ENCODE measurements at places on chromosomes 2 and 18.

- H3K36me3 ChIP-seq = no peaks in the 10 kb centered on the region
- DNase-seq = peak; percentile 18
- H3K27me3 ChIP-seq = peaks cover 18% of the 10 kb centered on the region
- peaks cover 6% of the 10 kb centered on the region for H3K4me1 ChIP-seq
- H3K27ac ChIP-seq = no peak overlapping the region
These were observed 75.1 kb downstream of the CTAGE1 start for GRCh38 chr18:22342625-22343024.

DNA sequence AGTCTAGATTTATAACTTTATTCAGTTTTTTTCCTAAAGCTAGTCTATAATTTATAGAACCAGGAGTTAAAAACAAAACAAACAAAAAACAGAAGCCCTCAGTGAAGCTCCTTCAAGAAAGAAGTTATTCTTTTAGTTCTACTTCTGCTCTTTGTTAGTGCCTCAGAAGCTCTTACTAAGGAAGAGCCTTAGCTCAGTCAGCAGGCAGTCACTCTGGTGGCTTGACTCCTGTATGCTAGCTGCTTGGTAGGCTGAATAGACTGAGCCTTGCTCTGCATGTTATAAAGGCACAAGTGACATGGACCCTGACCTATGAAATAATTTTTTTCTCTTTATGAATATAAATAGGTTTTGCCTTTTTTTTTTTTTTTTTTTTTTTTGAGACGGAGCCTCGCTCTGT, 24.8 kb downstream of the NCOA1 start:
- no peak overlapping the region for H3K27ac ChIP-seq
- H3K4me1 ChIP-seq = peaks cover 58% of the 10 kb centered on the region
- DNase-seq = no peak
- H3K4me3 ChIP-seq = no peak overlapping the region

- no peak for DNase-seq
- peaks cover 59% of the 10 kb centered on the region for H3K36me3 ChIP-seq
- H3K4me3 ChIP-seq = no peak overlapping the region
- no peaks in the 10 kb centered on the region for H3K27me3 ChIP-seq
These were observed 11.5 kb downstream of the VPS4B start for GRCh38 chr18:63410792-63411191.

DNA sequence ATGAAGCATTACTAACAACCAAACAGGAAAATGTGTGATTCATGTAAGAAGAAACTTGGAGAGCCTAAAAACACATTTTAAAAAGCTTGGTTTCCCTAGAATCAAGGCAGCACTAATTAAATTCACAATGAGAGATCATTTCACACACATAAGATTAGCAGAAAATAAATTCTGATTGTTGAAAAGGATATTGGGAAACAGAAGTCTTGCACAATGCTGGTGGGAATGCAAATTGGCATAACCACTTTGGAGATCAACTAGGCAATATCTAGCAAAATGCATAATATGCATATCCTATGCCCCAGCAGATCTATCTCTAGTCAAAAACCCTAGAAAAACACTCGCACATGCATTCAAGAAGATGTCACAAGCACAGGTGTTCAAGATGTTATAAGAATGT, 75.3 kb upstream of the SIX3 start:
- no peak overlapping the region for H3K4me3 ChIP-seq
- DNase-seq = no peak
- no peaks in the 10 kb centered on the region for H3K36me3 ChIP-seq
- peaks cover 26% of the 10 kb centered on the region for H3K27me3 ChIP-seq
- H3K4me1 ChIP-seq = no peaks in the 10 kb centered on the region

- H3K4me1 ChIP-seq = peaks cover 10% of the 10 kb centered on the region
- H3K27me3 ChIP-seq = peaks cover 10% of the 10 kb centered on the region
- no peak overlapping the region for H3K27ac ChIP-seq
- H3K4me3 ChIP-seq = no peak overlapping the region
- H3K36me3 ChIP-seq = no peaks in the 10 kb centered on the region
These were observed 221.1 kb downstream of the ANAPC1 start for GRCh38 chr2:111662771-111663470.

DNA sequence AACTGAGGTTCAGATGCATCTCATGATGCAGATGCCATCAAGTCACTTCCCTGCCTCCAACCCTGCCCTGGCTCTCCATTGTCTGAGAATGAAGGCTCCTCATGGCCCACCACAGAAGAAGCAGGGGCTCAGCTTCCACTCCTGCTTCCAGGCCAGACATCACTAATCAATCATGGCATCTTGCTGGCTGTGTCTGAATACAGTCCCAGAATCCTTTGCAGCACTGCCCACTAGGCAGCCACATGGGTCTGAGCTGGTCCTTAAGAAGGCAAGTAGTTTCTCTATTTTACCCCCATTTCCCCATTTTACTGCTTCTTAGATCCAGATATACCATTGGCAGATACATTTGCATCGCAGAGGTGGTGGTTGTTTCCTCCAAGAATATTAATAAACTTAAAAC, 7.3 kb downstream of the ASPRV1 start:
- no peaks in the 10 kb centered on the region for H3K27me3 ChIP-seq
- no peak overlapping the region for H3K4me3 ChIP-seq
- no peak for DNase-seq
- H3K4me1 ChIP-seq = no peaks in the 10 kb centered on the region

- H3K27me3 ChIP-seq = no peaks in the 10 kb centered on the region
- H3K4me1 ChIP-seq = no peaks in the 10 kb centered on the region
- no peak overlapping the region for H3K27ac ChIP-seq
- no peak overlapping the region for H3K4me3 ChIP-seq
- DNase-seq = peak; percentile 13
These were observed 19.2 kb upstream of the NMS start for GRCh38 chr2:100451092-100451491.

DNA sequence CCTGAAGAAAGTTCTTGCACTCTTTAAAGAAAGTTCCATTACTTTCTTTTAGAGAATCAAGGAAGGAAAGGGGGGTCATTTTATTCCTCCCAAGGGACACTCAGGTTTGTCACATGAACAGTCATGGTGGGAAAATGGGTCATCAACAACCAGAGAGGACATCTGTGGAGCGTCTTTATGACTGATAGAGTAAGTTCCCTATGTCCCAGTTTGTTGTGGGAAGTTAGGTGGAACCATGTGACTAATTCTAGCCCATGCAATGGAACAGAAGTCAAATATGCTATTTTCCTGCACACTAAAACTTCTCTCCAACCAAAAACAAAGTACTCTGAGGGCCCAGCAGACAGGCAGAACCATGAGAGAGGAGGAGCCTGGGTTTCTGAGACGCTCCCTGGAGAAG, 165.6 kb upstream of the SERTAD2 start:
- no peak for DNase-seq
- peaks cover 23% of the 10 kb centered on the region for H3K4me1 ChIP-seq
- H3K27ac ChIP-seq = peak overlapping the region; percentile 92
- no peaks in the 10 kb centered on the region for H3K27me3 ChIP-seq

DNA sequence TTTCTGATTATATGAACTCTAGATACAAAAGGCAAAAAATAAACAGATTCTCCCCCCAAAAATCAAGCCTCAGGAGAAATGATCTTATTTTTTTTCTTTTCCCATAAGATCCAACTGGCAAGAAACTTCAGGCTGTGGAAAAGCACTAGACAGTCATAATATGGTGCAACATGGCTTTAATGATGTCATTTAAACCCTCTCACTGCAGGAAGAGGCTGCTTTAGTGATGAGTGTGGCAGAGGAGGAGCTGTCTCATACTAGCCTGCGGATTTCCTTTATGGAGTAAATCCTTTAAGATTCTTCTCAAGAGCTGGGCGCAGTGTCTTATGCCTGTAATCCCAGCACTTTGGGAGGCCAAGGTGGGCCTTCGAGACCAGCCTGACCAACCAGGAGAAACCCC, 83.3 kb upstream of the CD28 start:
- no peak for DNase-seq
- H3K27me3 ChIP-seq = no peaks in the 10 kb centered on the region
- no peak overlapping the region for H3K4me3 ChIP-seq
- no peaks in the 10 kb centered on the region for H3K36me3 ChIP-seq
- no peak overlapping the region for H3K27ac ChIP-seq

- no peak overlapping the region for H3K27ac ChIP-seq
- H3K4me3 ChIP-seq = no peak overlapping the region
- peaks cover 91% of the 10 kb centered on the region for H3K4me1 ChIP-seq
- no peaks in the 10 kb centered on the region for H3K27me3 ChIP-seq
- no peaks in the 10 kb centered on the region for H3K36me3 ChIP-seq
These were observed 69.5 kb downstream of the INPP4A start for GRCh38 chr2:98514096-98514639.

DNA sequence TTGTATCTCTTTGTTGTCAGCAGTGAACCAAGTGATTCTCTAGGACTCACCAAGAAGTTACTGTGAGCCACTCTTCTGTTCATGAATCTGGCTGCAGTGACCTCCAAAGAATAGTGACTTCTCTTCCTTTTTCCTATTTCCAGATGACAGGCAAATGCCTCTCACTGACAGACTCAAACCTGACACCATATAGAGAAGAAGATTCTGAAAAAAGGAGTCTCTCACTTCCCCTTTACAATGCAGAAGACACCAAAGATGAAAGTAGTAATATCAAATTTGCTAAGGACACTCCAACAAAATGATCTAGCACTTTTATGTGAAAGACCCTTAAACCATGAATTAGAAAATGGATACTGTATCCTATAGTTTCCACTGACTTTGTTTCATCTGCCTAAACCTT, 44.4 kb upstream of the SETBP1 start:
- H3K27me3 ChIP-seq = peaks cover 6% of the 10 kb centered on the region
- DNase-seq = no peak

DNA sequence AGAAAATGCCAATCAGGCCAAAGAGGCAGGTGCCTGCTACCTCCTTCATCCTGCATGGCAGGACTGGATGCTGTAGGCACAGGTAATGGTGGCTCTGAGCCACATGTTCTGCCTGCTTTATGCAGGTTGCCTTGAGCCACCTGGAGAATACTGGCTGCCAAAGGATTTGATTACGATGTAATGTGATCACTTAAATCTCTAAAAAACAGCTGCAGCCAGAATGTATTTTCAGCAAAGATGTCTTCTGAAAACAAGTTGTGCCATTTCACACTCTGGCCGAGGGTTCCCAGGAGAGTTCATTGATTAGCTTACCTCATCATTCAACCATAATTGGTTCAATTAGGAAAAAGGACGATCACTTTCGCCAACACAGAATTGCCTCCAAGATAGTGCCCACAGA, 17.9 kb upstream of the MSGN1 start:
- no peak overlapping the region for H3K27ac ChIP-seq
- DNase-seq = no peak

DNA sequence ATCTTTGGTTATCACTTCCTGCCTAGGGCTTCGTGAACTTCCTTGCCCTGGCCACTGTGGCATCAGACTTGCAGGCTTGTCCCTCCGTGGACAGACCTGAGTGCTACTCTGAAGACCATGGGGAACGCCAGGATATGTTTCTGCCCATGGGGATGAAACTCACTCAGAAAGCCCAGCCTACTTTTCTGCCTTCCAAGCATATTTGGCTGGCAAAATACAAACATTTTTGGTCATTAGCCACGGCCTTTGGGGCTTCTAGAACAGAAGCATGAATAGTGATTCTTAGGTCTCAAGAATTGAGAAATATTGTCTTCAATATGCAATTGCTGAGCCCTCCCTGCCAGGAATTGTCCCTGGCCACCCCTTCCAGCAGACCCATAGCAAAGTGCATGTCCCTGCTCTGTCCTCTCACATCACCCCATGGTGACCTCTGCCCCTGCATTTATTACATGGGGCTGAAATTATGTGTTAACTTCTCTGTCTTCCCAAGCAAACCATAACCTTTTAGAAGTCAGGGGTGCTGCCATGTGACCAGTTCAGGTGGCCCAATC, 152.4 kb downstream of the OSR1 start:
- H3K4me1 ChIP-seq = no peaks in the 10 kb centered on the region
- no peak overlapping the region for H3K4me3 ChIP-seq
- no peak for DNase-seq
- H3K27ac ChIP-seq = no peak overlapping the region
- no peaks in the 10 kb centered on the region for H3K36me3 ChIP-seq

GRCh38 chr18:37962316-37962966, 396.8 kb upstream of the CELF4 start:
- H3K4me1 ChIP-seq = no peaks in the 10 kb centered on the region
- no peaks in the 10 kb centered on the region for H3K27me3 ChIP-seq
- H3K27ac ChIP-seq = no peak overlapping the region
- no peaks in the 10 kb centered on the region for H3K36me3 ChIP-seq
- no peak for DNase-seq

- H3K4me1 ChIP-seq = no peaks in the 10 kb centered on the region
- peaks cover 2% of the 10 kb centered on the region for H3K27me3 ChIP-seq
- H3K4me3 ChIP-seq = no peak overlapping the region
- no peaks in the 10 kb centered on the region for H3K36me3 ChIP-seq
- no peak overlapping the region for H3K27ac ChIP-seq
These were observed 250.1 kb upstream of the VRK2 start for GRCh38 chr2:57796527-57796926.

- no peak overlapping the region for H3K4me3 ChIP-seq
- no peak for DNase-seq
- H3K27me3 ChIP-seq = no peaks in the 10 kb centered on the region
- H3K36me3 ChIP-seq = no peaks in the 10 kb centered on the region
These were observed 123.5 kb upstream of the EPAS1 start for GRCh38 chr2:46173636-46174250.

DNA sequence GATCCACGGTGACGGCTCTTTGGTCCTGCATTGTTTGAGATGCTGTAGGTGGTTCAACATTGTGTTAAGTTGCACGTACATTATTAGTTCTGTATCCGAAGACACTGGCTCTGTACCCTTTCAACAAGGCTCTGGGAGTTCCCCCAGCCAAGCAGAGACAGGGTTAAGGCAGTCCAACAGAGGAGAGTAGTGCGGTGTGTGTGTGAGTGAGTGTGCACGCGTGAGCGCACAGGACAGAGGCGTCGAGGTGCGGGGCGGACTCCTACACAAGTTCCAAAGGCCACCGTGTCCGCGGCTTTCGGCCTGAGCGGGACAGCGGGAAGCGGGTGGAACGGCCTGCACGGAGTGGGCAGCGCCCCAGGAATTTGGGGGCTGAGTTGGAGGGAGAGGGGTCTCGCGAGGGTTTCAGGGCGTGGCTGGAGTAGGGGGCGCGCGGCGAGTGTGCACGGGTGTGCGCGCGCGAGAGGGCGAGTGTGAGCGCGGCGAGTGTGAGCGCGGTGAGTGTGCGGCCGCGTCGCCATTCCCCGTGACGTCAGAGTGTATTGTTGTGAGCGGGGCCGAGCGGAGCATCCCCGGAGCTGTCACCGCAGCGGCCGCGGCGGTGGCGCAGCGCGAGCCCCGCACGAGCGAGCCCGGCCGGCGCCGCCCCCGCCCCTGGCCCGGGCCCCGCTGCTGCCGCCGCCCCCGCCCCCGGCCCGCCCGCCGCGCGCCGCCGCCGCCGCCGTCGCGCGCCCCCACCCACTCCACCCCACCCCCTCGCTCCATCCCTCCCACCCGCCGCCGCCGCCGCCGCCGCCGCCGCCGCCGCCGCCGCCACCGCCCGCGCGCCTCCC, at the start of gene ASXL3:
Gene ASXL3, plus strand, starts transcription at position 535 of the 833 bp plus-strand sequence. CDS start 413 bp downstream, outside the sequence.
- H3K36me3 ChIP-seq = peaks cover 5% of the 10 kb centered on the region
- peak within 1 kb of the TSS; percentile 56 for H3K4me3 ChIP-seq
- peaks cover 5% of the 10 kb centered on the region for H3K4me1 ChIP-seq
- no peak within 1 kb of the TSS for H3K27ac ChIP-seq

- peaks cover 3% of the 10 kb centered on the region for H3K27me3 ChIP-seq
- DNase-seq = no peak
- H3K36me3 ChIP-seq = peaks cover 9% of the 10 kb centered on the region
- H3K27ac ChIP-seq = no peak overlapping the region
- H3K4me1 ChIP-seq = peaks cover 9% of the 10 kb centered on the region
- H3K4me3 ChIP-seq = no peak overlapping the region
These were observed 12.9 kb downstream of the NPAS2 start for GRCh38 chr2:100832885-100833284.
